ENCODE measurements at places on chromosomes 11 and 22.

DNA sequence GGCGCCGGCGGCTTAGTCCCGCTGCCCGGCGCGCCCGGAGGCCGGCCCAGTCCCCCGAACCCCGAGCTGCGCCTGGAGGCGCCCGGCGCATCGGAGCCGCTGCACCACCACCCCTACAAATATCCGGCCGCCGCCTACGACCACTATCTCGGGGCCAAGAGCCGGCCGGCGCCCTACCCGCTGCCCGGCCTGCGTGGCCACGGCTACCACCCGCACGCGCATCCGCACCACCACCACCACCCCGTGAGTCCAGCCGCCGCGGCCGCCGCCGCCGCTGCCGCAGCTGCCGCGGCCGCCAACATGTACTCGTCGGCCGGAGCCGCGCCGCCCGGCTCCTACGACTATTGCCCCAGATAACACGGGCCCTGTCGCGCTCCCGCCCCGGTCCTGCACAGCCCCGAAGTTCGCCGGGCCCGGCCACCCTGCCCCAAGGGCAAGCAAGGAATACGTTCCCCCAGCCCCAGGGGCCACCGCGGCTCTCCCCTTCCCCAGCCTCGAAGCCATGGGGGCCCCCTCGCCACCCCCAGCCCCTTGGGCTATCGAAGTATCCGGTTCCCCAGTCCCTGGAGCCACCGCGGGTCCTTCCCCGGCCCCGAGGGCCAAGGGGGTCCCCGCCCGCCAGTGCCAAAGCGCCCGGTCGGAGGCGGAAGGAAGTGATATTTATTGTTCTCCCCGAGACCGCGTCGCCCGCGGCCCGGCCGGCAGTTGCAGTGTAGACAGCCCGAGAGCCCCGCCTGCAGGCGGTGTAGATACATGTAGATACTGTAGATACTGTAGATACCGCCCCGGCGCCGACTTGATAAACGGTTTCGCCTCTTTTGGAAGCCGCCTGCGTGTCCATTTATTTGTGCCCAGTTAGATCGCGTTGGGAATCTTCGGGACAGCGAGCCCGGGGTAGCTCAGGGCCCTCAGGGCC, 6.2 kb downstream of the TBX1 start:
- DNase-seq = no peak

DNA sequence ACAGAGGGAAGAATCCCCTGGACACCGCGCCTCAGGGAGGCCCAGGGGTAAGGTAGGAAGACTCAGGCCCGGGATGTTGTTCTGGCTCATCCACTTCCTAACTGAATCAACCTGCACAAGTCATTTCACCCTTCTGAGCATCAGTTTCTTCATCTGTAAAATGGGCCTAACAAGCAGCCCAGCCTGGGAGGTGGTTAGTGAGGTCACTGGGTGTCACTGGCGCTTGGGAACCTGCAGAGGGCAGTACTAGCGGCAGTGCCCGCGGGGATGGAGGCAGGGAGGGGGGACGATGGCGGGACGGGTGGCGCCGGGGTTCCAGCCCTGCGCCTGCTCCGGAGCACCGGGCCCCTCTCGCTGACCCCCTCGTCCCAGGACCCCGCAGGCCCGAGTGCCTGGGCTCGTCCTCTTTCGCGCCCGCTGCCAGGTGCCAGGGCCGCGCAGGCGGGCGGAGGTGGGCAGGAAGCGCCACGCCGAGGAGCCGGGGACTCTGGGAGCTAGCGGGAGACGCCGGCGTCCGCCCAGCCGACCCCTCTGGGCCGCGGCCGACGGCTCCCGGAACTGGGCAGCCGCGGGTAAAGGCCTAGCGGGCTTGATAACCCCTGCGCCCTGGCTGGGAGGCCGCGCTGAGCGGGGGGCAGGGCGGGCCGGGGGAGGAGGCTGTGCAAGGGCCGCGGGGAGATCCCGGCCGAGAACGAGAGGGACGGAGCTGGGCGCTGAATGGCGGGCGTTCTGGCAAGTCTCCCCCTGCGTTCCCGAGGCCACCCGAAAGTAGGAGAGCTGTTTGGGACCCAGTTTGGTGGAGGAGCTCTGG, at the start of gene NLRX1:
NLRX1 (plus strand) TSS at position 255 of the 811 bp plus-strand sequence. CDS start 2,679 bp downstream, outside the sequence.
- peak; percentile 80 for DNase-seq

DNA sequence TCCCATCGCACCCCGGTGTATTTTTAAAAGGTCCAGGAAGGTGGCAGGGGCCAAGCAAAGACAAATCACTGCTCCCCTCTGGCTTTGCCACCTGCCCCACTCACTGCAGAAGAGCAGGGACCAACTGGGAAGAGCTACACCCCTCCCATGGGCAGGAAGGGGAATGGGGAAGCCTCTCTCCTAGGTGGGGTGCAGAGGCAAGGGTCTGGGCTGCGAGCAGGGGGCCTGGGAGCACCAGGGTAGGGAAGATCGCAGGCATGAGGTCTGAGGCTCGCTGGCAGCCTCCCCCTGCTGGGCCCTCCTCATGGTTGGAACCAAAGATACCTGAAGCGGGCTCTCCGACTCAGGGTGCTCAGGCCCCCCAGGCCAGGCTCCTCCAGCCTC, 36.8 kb downstream of the PISD start:
- DNase-seq = no peak

DNA sequence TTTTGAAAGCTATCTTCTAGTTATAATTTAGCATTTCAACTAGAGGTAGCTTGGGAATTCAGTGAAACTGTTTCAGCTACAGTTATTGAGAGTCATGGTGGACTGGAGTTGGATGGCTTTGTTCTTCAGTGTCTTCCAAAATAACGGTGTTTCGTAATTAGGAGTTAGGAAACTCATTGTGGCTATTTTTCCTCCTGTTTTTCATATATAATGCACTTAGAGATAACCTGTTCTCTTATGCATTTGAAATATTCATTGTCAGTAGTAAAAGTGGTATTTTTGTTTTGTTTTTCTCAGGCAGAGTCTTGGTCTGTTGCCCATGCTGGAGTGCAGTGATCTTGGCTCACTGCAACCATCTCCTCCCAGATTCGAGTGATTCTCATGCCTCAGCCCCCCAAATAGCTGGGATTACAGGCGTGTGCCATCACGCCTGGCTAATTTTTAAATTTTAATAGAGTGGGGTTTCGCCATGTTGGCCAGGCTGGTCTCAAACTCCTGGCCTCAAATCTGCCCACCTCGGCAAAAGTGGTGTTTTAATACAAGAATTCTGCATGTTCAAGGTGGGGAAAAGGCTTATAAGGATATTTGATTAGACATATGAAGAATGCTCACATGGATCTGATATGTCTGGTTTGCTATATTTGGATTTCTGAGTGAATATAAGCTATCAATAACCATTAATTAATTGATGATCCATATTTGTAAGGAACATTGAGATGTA, 12.7 kb downstream of the PDHX start:
- DNase-seq = no peak

DNA sequence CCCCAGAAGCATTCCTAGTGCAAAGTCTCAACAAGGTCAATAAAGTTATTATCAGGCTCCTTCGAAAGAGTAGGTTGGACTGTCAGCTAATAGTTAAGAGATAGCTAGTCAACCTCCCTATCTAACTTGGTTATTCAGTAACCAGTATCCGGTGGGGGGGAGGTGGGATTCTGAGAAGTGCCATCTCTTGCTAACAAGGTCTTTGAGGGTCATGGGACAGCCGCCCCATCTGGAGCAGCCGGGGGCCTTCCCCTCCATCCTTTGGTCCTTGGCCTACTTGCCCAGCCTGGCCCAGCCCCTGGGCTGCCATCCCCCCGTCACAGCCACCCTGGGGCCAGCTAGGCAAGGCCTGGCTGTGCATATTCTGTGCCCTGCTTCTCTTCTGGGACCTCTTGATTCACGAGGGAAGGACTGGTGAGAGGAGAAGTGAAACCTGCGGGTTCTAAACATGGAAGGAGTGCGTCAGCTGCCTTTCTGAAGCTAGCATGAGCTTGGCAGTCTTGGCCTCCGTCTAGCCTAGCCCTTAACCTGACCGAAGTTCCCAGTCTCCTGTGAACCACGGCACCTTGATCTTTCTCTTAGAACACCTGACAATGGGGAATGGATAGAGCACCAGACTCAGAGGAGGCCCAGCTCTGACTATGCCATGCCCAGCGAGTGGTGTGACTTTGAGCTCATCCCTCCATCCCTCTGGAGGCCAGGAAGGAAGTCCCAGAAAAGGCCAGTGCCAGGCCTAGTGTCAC, 9.3 kb downstream of the SLC37A2 start:
- DNase-seq = peak; percentile 45

- no peak for DNase-seq
These were observed 54.5 kb upstream of the ZBTB44 start for GRCh38 chr11:130369141-130369691.
